ENCODE measurements at places on chromosomes 3 and 15.
A peak's percentile ranks its signal among the peaks of the same experiment; 100 is the strongest.

DNA sequence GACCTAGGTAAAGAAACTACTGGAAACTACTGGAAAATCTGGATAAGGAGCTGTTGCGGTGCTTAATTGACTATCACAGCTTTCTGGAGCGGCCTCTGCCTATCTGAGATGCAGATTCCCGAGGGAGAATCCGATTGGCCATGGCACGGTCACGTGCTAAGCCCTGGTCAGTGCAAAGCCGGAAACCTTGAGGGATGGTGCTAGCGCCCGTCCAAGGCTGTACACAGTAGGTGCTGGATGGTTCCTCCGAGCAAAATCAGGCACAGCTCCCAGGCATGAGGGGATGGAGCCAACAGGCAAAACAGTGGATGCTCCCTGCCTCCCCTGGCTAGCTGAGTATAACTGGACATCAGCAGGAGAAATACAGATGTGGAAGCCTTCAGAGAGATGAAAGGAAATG, 238.7 kb upstream of the HES1 start:
- no peak for DNase-seq

GRCh38 chr3:192608726-192609600, 118.4 kb downstream of the FGF12 start:
- DNase-seq, result no peak

DNA sequence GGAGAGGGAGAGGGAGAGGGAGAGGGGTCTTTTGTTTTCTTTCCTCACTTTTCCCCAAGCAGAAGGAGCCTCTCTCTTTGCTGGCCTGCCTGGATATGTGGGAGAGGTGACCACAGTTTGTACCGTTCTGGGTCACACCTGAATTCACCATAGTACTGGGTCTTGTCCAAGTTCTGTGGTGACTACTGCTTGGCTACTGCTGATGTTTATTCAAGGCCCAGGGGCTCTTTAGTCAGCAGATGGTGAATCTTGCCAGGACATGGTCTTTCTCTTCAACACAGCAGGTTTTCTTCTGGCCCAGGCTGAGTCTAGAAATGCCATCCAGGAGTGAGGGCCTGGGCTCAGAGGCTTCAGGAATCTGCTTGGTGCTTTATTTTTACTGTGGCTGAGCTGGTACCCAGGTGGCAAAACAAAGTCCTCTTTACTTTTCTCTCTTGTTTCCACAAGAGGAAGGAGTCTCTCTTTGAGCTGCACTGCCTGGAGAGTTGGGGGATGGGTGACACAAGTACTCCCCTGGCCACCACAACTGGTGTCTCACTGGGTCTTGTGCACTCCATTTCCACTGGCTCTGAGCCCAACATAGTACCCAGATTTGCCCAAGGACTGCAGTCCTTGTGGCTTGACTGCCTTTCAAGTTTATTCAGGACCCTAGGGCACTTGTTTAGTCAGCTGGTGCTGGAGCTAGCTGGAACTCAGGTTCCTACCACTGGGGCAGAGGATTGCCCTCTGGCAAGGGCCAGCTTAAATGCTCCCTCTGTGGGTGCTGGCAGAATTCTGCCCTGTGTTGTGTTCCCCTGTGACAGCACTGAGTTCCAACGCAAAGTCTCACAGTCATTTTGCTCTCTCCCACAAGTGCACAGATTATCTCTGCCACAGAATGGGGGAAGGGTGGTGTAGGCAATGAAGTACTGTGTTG, 16.8 kb upstream of the CCNDBP1 start:
- DNase-seq, result no peak

GRCh38 chr3:156473341-156473740, 81.6 kb downstream of the SSR3 start:
- no peak for DNase-seq

DNA sequence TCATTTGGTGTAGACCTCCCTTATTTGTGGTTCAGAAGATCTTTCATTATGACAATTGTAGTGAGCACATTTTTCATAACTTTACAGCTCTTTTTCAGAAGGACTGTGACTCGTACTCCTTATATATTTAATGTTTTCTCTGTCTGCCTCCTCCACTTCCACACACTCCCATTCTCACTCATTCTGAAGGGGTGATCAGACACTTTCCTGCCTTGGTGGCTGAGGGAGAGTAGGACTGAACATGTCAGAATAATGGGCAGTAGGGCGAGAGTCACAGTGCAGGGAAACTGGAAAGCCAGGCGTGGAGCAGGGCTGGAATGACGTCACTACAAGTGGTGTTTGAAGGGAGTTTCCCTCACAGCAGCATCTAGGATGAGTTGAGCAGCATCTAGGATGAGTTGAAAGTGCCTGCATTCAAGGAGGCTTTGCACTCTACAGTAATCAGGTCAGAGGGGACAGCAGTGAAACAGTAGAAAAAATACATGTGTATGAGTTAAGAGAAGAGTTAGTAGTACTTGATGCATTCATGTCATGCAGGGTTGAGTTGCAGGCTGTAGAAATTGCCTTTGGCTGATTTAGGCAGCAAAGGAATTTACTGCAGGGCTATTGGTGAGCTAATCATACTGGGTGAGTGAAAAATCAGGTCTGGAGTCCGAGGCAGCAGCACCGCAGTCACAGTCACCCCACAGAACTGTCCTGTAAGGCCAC, 36.3 kb upstream of the FBXL22 start:
- DNase-seq, result peak; percentile 14

DNA sequence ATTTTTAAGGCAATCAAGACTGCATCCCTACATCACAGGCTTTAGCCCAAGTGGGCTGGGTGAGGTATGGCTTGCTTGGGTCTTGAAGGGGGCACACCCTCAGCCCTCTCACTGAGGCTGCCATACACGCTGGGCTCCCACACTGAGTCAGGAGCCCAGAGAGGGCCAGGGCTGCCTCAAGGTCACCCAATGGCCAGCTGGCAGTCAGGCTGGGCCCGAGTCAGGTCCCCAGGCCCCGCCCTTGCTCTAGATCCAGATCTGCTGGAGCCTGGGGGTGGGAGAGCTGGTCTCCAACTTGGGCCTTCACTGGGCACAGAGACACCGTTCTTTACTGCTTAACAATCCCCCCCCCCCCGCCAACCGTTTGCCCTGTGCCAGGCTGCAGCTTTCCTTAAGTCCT, 88.1 kb downstream of the IQSEC1 start:
- no peak for DNase-seq

GRCh38 chr3:197434830-197435229, 120.9 kb downstream of the BDH1 start:
- DNase-seq, result no peak

DNA sequence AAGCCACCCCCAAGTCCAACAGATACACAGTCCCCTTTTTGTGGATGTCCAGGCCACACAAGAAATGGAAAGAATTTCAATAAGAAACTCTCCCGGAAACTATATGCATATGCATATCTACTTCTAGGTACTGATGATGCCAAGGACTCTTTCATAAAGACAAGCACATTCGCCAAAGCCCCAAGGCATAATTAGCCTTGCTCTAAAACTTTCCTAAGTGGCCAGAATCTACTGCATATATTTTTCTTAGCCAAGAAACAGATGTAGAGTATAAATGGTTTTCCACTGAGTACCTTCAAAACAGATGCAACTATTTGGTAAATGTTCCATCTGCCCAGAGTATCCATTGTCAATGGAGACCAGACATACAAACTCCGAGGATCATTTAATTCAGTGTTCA, 73.9 kb downstream of the MAGI1 start:
- no peak for DNase-seq

- peak; percentile 39 for DNase-seq
Measured at GRCh38 chr3:94069194-94069813, 6.4 kb downstream of the NSUN3 start.

DNA sequence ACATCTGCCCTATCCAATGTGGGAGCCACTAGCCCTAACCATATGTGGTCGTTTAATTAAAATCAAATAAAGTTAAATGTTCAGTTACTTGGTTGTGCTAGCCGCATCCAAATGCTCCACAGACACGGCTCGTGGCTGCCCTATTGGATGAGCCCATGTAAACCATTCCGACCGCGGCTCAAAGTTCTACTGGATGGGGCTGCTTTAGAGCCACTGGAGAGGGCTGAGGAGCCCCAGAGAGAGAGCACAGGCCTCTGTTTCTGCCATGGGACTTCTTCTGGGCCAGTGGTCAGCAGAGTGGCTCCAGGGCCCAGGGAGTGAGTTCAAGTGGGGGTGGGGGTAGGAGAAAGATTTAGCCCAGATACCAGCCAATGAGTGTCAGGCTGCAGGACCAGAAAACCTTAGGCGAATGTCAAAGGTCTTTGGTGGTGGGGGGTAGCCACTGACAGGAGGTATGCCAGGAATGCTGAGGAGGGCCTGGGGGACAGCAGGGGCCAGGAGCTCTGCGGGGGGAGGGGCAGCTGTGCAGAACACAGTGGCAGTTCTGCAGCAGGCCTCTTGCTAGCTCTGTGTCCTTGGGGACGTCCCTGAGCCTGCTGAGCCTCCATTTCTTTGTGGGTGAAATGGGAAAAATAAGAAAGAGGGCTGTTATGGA, 30.1 kb downstream of the SPSB4 start:
- DNase-seq, result no peak

DNA sequence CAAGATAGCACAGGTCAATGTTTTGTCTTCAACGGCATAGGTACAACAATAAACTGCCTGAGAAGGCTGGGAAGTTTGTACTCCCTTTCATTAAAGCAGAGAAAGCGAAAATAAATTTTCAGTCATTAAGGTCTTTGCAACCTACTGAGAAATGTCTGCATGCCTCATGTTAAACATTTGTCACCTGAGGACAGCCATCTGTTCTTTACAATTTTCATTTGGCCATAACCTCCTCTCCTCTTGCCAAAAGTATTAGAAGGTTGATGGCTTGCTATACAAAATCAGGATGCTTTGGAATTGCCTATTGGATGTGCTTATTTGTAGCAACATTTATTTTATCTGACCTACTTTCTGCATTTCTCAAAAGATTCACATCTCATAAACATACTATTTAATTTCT, 122.7 kb downstream of the GOLIM4 start:
- DNase-seq, result no peak

- no peak for DNase-seq
Measured at GRCh38 chr15:51846463-51847230, 17.2 kb downstream of the TMOD3 start.

DNA sequence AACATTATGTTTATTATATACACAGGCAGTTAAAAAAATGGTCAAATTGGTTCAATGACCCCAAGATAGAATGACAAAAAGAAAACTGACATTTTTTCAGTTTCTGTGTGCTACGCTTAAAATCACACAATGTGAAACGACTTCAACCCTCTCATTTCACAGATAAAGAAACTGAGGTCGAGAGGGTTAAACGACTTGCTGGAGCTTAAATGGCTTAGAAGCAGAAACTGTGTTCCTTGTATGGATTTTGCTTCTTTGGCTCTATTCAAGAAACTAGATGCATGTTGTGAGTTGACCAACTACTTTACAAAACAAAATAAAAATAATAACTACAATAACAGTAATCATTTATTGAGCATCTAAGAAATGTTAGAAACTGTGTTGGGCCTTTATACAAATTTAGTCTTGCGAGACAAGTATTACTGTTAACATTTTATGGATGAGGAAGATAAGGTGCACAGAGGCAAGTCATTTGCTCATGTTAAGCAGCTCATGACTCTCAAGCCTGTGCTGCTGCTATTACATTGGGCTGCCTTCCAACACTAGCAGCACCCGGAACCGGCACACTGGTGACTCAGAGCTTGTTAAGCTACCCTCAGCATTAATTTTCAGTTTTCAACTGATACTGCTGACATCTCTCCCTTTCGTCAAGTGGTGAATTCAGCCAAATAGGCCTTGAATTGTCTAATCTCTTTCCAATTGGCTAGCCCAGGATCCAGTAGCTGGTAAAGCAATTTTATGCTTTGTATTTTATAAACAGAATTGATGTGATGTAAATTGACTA, 487.6 kb downstream of the NAALADL2 start:
- DNase-seq, result no peak

DNA sequence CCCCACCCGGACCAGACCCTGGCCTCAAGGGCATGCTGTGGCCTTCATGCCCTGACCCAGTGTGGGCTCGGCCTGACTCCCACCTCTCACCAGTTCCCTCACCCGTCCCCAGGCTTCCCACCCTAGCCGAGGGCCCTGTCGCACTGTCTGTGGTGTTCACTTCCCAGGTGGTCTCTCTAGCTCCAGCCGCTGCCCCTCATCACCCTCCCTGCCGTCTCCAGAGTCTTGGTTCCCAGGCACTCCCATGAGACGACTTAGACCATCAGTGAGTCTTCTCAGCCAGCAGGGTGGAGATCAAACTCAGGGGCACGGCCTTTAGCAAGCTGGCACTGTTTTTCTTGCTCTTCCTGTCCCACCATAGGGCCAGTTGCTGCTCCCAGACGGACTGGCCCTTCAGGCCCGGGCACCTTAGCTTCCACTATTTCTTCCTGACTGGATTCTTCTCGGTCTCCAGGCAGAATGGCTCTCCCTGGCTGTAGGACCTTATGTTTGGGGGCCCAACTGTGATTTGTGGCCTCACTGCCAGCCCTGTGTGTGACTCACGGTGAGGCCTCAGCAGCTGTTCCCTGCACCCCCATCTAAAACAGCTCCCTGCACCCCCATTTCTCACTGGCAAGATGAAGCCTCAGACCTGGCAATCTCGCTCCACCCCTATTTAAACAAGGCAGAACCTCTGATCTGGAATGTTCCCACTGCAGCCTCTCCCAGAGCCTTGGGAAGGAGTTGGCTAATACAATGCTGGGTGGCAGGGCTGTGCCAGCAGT, 9.4 kb upstream of the PCSK6 start:
- DNase-seq, result no peak

- DNase-seq, result no peak
Measured at GRCh38 chr15:71042356-71042922, 72.8 kb upstream of the THSD4 start.

GRCh38 chr3:27533718-27534573, 49.8 kb upstream of the SLC4A7 start:
- peak; percentile 63 for DNase-seq

DNA sequence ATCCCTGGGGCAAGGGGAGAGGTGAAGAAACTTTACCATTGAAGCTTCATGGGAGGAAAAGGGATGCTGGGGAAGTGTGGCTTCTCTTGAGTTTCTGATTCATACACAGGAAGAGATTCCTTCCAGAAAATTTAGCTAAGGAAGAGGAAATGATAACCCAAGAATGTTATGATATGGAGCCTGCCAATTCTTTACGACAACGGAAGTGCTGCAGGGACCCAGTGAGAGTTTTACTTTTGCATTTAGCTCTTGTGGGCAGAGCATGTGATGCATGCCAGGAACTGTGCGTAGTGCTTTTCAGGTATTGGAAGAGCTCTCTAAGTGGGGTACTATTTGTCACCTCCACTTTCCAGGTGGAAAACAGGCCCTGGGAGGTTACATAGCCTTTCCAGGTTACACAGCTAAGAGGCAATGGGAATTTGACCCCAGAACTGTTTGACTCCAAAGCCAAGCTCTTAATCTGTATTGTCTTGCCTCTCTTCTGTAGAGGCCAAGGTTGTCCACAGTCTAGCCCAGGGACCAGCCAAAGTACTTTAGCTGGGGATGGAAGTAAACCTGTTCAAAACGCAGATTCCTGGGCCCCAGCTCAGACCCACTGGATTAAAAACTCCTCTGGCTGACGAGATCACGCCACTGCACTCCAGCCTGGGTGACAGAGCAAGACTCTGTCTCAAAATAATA, 23.0 kb downstream of the CMTM7 start:
- peak; percentile 67 for DNase-seq

- no peak for DNase-seq
Measured at GRCh38 chr3:120820748-120821147, 78.2 kb downstream of the GTF2E1 start.

Measured in CD4-positive, alpha-beta T cell treated with Interleukin-12 subunit alpha and Interleukin-12 subunit beta, for 1 hour (primary cell).